ENCODE measurements at places on chromosomes 1 and 21. TPM values are rescaled to one million over a fixed set of nuclear protein-coding genes. Genes with fewer than 3 reads are reported as not detected.

S100A1 gene
- total RNA-seq = 0.17 TPM

NOS1AP gene
- total RNA-seq = 1.8 TPM

SLC25A34 gene
- total RNA-seq = 0.07 TPM

MATN1 gene
- not detected for total RNA-seq

C1QA gene
- total RNA-seq = not detected

CFHR3 gene
- total RNA-seq = 0.20 TPM

OPTC gene
- not detected for total RNA-seq

GPR89A gene
- 19.0 TPM for total RNA-seq

PDC gene
- total RNA-seq = not detected

TMIGD3 gene
- total RNA-seq = not detected

MYBPH gene
- not detected for total RNA-seq

CATSPERE gene
- not detected for total RNA-seq

MYCL gene
- 0.40 TPM for total RNA-seq

LMX1A gene
- total RNA-seq = not detected

AQP10 gene
- not detected for total RNA-seq

Measured in HT1080 (cell line).